ENCODE measurements at places on chromosomes 5 and 9. TPM values are rescaled to one million over a fixed set of nuclear protein-coding genes. Genes with fewer than 3 reads are reported as not detected.

Gene EIF4E1B
- not detected for total RNA-seq

Gene BARHL1
- not detected for total RNA-seq

Gene IRX4
- not detected for total RNA-seq

Gene NFX1
- total RNA-seq = 32.9 TPM

Gene CSF1R
- 0.31 TPM for total RNA-seq

Gene RAI14
- not detected for total RNA-seq

Gene SH2D3C
- 5.9 TPM for total RNA-seq

Gene OSMR
- not detected for total RNA-seq

Gene PLPP7
- total RNA-seq = not detected

Gene IL17B
- not detected for total RNA-seq

Measured in CD8-positive, alpha-beta T cell (primary cell).